NCI-H1694 treated with DMSO at 0.1 percent for 48 hours (cell line): ENCODE measurements at places on chromosomes 5 and 9.
A peak's percentile ranks its signal among the peaks of the same experiment; 100 is the strongest.

- no peak for DNase-seq
Observed at GRCh38 chr9:114929201-114929600, 1.2 kb downstream of the TNFSF8 start.

DNA sequence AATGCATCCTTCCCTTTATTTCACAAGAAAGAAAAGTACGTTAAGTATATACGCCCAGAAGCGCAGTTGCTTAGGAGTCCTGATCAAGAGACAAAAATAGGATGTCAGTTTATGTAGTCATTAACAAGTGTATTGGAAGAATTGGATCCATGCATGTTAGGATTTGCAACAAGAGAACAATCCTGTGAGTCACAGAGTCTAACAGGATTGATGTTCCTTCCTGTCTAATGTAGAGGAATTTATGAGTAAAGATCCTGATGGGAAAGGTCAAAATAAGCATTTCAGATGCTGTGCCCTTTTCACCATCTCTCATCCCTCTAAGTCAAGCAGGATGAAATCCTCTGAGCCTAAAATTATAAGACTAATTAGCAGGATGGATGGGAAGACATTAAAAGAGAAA is 406.0 kb upstream of the GRIA1 start:
- no peak for DNase-seq

DNA sequence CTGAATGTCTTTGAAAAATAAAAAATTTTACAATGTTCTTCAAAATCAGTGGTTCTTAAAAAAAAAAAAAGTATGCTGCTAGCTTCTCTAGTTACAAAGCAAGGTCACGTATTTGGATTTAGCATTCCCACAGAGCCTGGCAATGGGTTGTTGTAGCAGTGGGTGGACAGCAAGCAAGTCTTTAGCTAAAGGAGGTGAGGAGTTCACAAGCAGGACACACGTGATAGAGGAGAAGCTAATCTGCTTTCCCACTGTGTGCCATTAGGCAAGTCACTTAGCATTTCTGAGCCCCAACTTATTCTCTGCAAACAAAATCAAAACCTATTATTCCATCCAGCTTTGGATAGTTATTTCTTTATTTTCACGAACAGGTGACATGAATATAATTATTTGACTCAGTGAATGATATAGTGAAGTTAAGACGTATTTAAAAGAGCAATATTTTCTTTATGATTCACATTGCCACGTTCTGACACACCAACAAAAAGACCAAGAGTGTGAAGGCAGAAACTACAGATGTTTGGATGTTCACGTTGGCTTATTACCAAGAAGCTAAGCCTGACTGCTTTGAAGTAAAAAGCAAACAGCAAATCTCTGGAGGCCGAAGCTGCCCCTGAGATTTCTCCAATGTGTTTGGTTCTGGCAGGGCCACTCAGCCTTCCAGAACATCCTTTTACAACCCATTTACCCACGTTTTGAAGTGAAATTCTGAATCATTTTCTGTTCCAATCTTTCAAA is 612.1 kb upstream of the CDH6 start:
- DNase-seq, result no peak

DNA sequence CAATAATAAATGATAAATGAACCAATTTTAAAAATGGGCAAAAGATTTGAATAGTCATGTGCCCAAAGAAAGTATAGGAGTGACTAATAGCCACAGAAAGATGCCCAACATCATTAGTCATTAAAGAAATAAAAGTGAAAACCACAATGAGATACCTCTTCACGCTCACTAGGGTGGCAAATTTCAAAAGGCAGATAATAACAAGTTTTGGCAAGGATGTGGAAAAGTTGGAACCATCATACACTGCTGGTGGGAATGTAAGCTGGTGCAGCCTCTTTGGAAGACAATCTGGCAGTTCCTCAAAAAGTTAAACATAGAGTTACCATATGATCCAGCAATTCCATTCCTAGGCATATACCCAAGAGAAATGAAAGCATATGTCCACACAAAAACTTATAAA is 1819.8 kb downstream of the MAT2B start:
- DNase-seq, result no peak

DNA sequence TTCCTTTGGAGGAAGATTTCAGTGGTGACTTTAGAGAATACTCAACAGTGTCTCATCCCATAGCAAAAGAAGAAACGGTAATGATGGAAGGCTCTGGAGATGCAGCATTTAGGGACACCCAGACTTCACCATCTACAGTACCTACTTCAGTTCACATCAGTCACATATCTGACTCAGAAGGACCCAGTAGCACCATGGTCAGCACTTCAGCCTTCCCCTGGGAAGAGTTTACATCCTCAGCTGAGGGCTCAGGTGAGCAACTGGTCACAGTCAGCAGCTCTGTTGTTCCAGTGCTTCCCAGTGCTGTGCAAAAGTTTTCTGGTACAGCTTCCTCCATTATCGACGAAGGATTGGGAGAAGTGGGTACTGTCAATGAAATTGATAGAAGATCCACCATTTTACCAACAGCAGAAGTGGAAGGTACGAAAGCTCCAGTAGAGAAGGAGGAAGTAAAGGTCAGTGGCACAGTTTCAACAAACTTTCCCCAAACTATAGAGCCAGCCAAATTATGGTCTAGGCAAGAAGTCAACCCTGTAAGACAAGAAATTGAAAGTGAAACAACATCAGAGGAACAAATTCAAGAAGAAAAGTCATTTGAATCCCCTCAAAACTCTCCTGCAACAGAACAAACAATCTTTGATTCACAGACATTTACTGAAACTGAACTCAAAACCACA is 67.4 kb downstream of the VCAN start:
- DNase-seq, result no peak

GRCh38 chr5:131515348-131515747 is 119.7 kb downstream of the RAPGEF6 start:
- no peak for DNase-seq

DNA sequence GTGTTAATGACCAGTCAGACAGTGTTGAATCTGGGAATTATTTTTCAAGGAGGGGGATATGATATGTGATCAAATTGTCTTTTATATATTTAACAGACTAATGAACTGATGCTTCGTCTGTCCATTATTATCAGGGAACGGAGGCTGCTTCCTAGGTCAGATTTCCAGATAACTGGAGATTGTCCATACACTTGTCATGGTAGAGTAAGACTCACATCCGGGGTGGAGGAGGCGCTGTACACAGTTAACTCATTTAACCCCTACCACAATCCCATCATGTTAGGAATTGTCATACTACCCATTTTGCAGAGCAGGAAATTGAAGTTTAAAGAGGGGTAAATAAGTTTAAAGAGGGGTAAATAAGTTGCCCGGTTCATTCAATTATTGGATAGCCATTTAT is 55.9 kb downstream of the ARHGAP26 start:
- DNase-seq, result no peak

DNA sequence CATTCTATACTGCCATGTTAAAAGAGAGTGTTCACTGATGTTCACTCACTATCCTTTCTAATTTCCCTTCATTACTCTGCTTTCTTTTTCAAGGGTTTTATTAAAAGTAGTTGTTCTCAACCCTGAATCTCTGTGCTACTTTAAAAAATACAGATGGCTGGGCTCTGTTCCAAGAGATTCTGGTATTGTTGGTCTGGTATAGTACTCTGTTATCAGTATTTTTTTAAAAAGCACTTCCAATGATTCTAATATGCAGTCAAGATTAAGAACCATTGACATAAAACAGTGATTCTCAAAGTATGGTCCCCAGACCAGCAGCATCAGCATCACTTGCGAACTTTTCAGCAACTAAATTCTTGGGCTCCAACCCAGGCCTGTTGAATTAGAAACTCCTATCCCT is 77.0 kb upstream of the STARD4 start:
- DNase-seq, result no peak

- no peak for DNase-seq
Observed at GRCh38 chr5:96125231-96125891, 163.7 kb upstream of the ELL2 start.

DNA sequence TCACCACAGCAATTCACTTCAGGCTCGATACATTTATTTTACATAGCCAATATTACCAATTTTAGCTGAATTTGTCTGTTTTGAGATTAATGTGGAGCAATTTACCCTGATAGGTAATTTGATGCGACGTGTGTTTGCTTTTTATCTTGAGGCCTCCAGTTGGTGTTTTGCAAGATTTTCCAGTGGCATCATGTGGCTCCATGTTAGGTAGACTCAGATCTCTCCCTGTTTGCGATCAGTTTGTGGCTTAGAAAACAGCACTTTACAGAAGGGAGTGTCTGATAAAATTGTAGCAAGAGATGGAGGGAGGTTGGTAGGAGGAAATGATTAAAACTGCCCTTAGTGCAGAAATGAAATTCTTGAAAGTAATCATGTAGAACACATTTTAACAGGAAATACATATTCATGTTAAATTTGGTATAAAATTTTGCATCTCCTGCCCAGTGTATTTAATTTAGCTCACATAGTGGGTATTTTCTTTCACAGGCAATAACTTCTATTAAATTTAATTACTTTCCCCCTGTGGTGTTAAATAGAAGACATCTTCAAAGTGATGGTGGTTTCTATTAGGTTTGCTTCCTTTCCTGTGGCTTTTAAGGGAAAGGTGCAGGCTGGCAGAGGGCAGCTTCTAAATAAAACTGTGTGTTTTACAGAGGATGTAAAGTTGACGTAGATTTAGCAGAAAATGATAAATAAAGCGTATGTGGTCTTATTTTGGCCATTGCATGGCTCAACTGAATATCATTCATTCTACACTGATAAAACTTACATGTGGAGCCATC is 135.8 kb downstream of the KDM4C start:
- no peak for DNase-seq

GRCh38 chr9:113567361-113568080 is 104.0 kb downstream of the RGS3 start:
- no peak for DNase-seq

- DNase-seq, result no peak
Observed at GRCh38 chr9:126605792-126606482, 7.8 kb upstream of the LMX1B start.

GRCh38 chr9:27472195-27472594 is 51.9 kb upstream of the IFNK start:
- DNase-seq, result peak; percentile 35

GRCh38 chr5:81450940-81451339 is 57.0 kb upstream of the ACOT12 start:
- DNase-seq, result no peak

DNA sequence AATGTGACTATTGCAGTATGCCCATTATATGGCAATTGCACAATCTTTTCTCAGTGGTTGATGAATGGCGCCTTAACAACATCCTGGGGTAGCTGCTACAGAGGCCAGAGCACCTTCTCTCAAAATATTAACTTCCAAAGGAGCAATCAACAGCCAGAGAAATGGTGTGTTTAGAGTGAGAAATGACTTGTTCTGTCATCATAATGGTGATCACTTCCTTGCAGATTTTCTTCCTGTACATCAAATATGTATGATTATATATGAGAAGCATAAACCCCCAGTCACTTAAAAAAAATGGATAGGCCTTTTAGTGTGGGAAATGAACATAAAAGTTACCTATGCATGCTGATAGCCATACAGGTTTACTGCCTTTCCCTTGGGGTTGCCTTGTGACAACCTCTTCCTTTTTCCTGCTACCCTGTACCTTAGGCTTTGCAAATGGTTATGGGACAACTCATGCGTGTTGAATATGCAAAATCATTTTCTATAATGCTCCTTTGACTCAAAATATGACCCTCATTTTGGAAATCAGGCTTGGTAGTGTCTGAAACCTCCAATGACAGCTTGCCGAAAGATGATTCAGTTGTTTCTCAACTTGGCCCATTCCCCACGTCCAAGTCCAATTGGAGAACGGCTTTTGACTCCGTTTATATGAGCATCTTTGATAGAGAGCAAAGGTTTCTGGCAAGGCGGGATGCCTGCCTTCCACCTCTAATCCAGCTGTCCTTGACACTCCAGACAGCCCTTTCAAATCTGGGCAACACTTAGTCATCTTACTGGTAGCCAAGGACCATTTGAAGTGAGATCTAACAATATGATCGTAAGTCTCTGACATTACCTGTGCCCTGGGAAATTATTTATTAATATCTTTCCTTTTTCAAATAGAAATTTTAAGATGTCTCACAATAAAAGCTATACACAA is 69.3 kb downstream of the SLC1A1 start:
- DNase-seq, result no peak
